DMS79 treated with DMSO at 0.1 percent for 48 hours (cell line): ENCODE measurements at places on chromosomes 2 and 18.

- no peak for DNase-seq
Measured at GRCh38 chr2:29767606-29768335, 153.6 kb downstream of the ALK start.

DNA sequence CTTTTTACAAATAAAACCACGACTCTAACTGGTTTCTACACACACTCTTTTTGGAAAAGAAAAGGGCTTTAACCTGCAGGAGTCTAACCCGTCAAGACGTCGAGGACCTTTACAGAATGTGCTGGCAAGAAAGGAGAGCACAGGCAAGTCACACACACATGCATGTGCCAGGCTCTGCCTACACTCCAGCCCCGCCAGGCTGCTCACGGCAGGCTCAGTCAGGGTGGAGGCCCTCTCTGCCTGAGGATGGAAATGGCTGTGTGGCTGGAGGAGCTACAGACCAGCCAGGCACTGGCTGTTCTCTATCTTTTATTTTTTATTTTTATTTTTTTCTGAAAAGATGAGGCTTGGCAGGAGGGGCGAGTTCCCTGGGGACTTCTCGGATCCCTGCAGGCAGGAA lies 10.2 kb downstream of the SIX3 start:
- no peak for DNase-seq

DNA sequence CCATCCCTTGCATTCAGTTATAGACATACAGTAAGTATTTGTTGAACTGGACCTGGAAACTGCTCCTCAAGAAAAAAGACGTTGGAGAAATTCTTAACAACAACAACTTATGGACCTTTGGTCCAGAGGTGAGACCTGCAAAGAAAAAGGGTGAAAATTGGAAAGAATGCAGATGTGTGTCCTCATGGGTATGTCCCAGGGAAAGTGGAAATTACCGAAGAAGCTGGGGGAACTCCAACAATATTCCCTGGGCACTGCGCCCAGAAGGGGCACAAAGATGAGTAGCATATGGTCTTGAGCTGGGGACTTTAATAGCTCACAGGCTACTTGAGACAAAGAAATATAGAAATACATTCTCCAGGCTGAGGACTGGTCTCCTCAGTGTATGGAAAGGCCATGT lies 35.5 kb upstream of the YWHAQ start:
- DNase-seq: no peak

DNA sequence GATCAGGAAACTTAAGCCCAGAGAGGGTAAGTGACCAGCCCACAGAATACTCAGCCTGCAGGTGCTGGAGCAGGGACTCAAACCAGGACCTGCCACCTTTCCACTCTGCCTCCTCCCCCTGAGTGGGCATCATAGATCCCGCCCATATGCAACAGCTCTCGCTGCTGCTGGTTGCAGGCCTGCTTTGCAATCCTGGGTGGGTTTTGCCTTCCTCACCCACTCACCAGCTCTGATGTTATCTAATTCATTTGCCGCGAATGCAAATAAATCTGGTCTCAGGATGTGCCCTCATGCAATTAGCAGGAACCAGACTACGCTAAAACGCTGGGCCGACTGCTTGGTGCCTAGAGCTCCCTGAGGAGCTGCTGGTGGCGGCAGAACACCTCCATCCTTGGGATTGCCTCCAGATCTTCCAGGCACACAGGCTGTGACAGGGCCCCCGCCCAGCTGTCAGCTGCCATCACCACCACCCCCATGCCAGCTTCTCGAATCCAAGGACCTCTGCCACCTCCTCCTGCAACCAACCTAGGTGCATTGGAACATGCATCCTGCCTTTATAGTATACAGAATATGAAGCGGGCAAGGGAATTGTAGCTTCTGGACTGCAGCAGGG lies 28.8 kb downstream of the CNGA3 start:
- DNase-seq: no peak
